Hepatocyte (in vitro differentiated cells): ENCODE measurements at places on chromosomes 6 and 20. TPM values are rescaled to one million over a fixed set of nuclear protein-coding genes. Genes with fewer than 3 reads are reported as not detected.

The PSORS1C2 gene
- total RNA-seq: not detected in 2 replicates

The CST3 gene
- 881 and 921 TPM in 2 replicates for total RNA-seq

The CGAS gene
- 0.50 and 1.0 TPM in 2 replicates for total RNA-seq

The TMC2 gene
- not detected in 2 replicates for total RNA-seq

The HLA-DPB1 gene
- 18.0 and 22.1 TPM in 2 replicates for total RNA-seq

The OR2B6 gene
- not detected in 2 replicates for total RNA-seq

The ADGRF5 gene
- 1.8 and 2.0 TPM in 2 replicates for total RNA-seq

- DNase-seq: no peak
Measured at GRCh38 chr6:44475417-44475778, 87.9 kb downstream of the CDC5L start.

DNA sequence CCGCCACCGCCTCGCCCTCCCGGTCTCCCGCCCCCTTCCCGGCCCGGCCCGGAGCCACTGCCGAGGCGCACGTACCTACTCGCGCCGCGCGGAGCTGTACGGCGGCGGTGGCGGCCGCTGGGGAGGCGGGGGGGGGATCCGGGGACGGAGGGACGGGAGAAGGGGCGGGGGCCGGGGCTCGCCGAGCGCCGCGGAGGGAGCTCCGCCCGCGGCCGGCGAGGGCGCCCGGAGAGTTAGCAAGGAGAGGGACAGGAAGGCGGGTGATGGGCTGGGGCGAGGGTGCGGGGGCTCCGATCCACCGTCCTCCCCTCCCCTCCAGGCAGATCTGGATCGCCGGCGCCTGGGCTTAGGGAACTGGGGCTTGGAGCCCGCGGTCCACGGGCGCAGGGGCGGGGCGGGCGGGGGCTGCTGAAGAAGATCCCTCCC is 548 bp upstream of the TMEM74B start:
- DNase-seq: peak; percentile 47

- peak; percentile 37 for DNase-seq
Measured at GRCh38 chr6:149043476-149044130, 273.9 kb upstream of the TAB2 start.

DNA sequence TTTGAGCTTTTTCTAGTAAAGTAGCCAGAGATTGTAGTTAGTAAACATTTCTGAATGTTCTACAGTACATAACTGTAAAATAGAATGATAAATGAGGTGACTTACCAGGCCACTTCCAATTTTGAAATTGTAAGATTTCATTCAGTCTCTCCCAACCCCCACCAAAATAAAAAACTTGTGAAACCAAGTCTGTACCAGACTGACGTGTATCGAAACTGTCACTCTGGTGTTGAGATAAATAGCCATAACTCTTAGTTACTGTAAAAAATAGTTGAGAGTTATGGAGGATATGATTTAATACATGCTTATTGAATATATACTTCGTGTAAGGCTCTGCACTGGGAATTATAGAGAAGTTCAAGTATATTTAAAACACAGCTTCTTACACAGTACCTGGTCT is 455.7 kb downstream of the PLCB1 start:
- no peak for DNase-seq

- peak; percentile 34 for DNase-seq
Measured at GRCh38 chr20:10651227-10651990, 22.4 kb downstream of the JAG1 start.

- DNase-seq: no peak
Measured at GRCh38 chr20:24983896-24984295, 8.7 kb downstream of the APMAP start.
